ENCODE measurements at places on chromosomes 7 and 10. TPM values are rescaled to one million over a fixed set of nuclear protein-coding genes. Genes with fewer than 3 reads are reported as not detected.

PIK3CG gene
- 26.9 TPM for total RNA-seq

OR2F1 gene
- total RNA-seq: not detected

ACSM6 gene
- not detected for total RNA-seq

SPDYE2B gene
- not detected for total RNA-seq

NRG3 gene
- not detected for total RNA-seq

All from activated CD8-positive, alpha-beta memory T cell treated with anti-CD3 and anti-CD28 coated beads for 36 hours (primary cell).